Stimulated activated naive CD8-positive, alpha-beta T cell treated with anti-CD3 and anti-CD28 coated beads, Interleukin-15, amount 100 ng/mL, for 72 hours (primary cell): ENCODE measurements at places on chromosomes 3 and 15.

- peak; percentile 87 for DNase-seq
Measured at GRCh38 chr15:90869601-90870353, 1.4 kb downstream of the FURIN start.

- DNase-seq, result no peak
Measured at GRCh38 chr3:129558772-129559564, 16.0 kb downstream of the H1-8 start.

- no peak for DNase-seq
Measured at GRCh38 chr3:128320551-128321340, 145.9 kb downstream of the DNAJB8 start.

DNA sequence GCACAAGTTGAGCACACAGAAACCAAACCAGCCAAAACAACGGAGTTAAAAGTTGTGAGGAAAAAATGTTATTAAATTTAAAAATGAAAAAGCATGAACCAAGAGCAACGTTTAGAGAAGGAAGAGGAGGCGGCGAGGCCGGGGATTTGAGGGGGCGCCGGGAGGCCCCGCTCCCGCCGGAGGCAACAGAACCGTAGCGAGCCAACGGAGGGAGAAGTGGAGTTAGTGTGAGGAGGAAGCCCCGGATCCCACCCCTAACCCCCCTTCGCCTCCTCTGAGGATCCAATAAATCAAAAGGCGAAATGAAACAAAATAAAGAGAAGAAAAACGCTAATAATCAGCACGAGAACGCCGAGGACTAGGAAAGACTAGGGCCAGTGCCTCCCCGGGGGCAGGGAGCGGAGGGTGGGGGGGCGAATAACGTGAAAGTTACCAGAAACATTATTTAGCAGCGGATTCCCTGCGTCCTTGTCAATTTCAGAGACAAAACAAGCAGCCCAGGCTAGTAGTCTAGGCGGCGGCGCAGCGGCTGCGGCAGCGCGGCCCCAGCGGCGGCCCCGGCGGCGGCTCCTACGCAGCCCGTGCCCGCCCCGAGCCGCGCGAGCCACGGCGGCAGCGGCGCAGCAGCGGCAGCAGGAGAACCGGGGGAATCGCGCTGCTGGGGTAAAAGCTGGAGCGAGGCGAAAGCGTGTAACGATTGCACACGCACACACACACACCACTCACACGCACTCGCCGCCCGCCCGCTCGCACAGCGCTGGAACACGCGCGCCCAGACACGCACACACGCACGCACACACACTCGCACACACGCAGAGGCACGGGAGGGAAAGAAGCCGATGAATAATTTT, 1.7 kb downstream of the MEIS2 start:
- DNase-seq, result no peak

DNA sequence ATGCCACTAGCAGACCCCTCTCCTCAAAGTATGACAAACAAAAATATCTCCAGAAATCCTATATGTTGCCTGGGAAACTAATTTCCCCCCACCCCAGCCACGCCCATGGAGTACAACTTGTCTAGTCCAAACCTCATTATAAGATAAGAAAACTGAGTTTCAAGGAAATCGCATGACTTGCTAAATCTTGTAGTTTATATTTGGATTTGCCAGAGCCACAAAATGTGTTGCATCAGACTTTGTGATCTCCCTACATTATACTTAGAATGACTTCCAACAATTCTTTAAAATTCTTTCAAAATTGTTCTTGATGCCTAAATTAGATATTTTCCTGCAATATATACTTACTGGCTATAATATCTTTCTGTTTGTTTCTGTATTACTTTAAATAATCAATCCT, 1034.4 kb downstream of the IGSF11 start:
- DNase-seq, result no peak

GRCh38 chr3:58117561-58118181, 93.1 kb downstream of the DNASE1L3 start:
- no peak for DNase-seq

DNA sequence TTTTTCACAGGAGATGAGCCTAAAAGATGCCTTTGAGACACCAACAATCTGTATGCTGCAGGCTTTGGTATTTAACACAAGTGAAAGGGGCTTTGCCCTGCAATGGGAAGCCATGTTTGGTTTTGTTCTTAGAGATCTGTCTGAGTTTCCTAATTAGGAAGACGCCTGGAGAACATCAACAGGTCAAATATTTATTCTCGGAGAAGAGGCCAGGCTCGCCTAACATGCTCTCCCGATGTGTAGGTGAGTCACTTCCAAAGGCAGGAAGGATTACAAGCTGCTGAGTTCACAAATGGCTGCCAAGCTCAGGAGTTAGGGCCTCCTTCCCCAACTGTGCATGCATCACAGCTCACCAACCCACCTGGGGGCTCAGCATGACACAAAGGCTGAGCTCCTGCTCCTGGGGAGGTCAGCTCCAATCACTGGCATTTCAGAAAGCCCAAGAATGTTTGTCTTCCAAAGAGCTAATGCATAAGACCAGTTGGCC, 119.5 kb upstream of the PRICKLE2 start:
- no peak for DNase-seq

DNA sequence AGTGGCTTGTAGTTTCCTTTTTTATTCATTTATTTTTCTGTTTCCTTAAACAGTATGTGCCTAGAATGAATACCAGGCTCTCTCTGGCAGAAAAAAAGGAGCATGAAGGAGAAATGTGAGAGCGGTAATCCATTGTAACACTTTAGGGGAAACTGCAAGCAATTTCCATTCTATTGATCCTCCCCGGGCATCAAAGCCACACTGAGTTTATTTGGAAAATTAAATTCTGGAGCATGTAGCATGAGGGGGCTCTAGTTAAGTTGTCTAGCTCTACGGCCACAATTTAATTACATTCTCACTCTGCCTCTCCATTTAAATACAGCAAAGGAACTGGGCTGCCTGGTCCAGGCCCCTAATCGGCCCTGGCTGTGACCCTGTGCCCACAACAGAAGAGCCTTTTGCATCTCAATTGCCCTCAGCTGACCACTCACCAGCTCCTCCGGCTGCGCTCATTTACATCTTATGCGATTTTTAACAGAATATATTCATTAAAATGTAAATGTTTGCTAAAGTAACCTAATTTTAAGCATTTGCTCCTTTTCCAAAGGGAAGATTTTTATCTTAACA, 72.9 kb downstream of the MEGF11 start:
- DNase-seq, result no peak

GRCh38 chr3:53464424-53464823, 30.0 kb upstream of the CACNA1D start:
- no peak for DNase-seq

GRCh38 chr3:120148187-120148949, 54.1 kb upstream of the GSK3B start:
- no peak for DNase-seq

GRCh38 chr3:152857082-152857481, 22.2 kb downstream of the P2RY1 start:
- DNase-seq, result no peak

DNA sequence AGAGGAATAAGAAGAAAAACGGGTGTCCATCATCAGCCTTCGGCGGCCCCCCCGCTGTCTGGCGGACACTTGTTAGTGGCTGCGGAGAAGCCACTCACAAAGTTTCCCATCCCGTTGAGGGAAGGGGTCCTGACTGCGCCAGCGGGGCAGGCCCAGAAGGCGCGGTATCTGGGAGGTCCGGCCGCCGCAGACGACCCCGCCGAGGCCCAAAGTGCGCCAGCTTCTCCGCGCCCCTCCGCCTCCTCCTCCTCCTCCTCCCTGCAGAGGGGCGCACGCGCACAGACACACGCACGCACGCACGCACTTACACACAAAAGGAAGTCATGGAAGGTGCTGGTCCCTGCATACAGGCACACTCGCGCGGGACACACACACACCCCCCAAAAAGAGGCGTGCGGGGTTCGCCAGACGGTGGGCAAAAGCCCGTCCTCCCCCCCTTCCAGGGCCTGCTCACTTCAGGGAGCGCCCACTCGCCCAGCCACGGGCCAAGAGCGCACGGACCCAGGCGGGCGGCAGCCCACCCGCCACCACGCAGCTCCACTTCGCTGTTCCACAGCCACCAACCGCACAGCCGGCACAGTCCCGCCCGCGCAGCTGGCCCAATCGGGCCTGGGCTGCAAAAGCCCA, 18.0 kb downstream of the ZNF148 start:
- DNase-seq, result peak; percentile 48

DNA sequence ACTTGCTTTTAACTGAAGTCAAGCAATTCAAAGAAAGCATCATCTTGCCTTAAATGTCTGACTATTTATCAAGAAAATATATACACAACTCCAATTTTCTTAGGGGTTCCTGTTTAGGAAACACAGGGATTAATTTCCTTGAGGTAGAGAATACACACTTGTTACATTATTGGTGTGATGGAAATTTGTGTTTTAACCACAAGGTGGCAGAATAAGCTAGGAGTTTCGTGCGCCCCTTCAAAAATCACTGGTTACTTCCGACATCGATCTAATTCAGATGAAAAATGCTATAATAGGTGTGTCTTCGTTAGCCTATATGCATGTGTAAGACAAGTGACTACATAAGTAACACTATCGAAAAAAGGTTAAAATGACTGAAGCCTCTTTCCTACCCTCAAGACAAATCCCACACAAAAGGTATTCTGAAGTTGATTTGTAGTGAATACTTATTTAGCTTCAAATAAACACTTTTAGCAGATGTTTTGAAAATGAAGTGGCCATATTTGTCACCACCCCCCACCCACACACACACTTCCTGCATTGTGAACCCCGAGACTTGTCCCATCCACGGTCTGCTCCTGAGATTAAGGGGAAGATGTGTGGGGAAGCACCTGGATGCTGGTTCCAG, 246.5 kb downstream of the ROBO1 start:
- no peak for DNase-seq

DNA sequence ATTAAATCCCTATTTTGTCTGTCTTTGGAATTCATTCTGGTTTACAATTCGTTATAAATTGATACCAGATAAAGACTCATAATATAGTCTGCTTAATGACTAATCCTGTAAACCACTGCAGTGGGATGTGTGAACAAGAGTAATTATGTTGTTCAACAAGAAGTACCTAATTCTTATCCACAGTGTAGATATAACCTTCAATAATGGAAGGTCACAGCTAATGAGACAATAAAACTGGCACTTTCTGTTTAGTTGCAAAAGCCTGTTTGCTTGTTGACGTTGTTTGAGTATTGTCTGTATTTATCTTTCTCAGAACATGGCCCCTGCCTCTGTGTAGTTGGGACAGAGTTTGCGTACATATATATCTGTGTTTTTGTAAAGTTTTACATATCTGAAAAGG, 26.7 kb downstream of the PIAS1 start:
- no peak for DNase-seq

GRCh38 chr3:195196266-195196665, 74.7 kb downstream of the XXYLT1 start:
- DNase-seq, result no peak

- no peak for DNase-seq
Measured at GRCh38 chr3:48625600-48625999, 4.0 kb upstream of the TMEM89 start.

- no peak for DNase-seq
Measured at GRCh38 chr3:29100292-29100691, 180.6 kb upstream of the RBMS3 start.

DNA sequence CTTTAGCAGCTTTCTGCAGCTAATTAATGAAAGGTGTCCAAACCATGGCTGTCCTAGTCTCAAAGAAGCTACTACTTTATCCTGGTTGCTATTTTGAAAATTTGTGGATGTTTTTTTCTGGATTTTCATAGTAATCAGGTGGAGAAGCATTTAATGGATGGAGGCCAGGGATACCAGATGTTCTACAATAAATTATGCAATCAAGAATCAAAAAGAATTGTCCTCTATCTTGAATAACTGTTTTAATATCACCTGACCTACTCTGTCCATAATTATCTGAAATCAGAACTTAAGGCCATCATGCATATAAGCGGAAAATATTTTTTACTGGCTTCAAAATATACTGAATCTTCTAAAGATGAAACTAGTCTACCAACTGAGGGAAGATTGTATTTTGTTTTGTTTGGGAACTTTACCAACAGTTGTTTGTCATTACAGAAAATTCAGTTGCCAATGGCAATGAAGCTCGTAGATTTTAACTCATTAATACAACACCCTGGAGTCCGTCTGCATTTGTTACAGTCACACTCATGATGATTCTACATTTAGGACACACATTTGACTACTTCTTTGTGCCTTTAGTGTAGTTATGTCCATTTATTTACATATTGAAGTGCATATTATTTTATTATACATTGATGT, 762.3 kb upstream of the GRM7 start:
- DNase-seq, result no peak

GRCh38 chr15:64807751-64808222, 17.7 kb downstream of the PIF1 start:
- no peak for DNase-seq

- no peak for DNase-seq
Measured at GRCh38 chr3:155908086-155908485, 37.6 kb downstream of the GMPS start.

DNA sequence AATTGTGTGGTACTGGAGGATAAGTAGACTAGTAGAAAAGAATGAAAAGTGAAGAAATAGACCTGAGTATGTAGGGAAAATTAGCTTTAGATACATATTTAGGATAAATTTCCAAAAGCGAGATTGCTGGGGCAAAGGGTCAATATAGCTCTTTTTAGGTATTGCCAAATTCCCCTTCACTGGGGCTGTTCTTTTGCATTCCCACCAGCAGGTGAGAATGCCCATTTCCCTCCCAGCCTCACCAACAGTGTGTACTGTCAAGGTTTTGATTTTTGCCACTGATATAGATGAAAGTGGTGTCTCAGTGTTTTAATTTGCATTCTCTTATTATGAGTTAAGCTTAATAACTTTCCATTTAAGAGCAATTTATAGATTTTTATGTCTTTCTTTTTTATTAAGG, 35.7 kb upstream of the BHLHE40 start:
- no peak for DNase-seq

GRCh38 chr3:47536967-47537366, 23.5 kb upstream of the ELP6 start:
- no peak for DNase-seq

- DNase-seq, result no peak
Measured at GRCh38 chr3:156518726-156519125, 36.2 kb downstream of the SSR3 start.

- no peak for DNase-seq
Measured at GRCh38 chr15:70475407-70475781, 288.0 kb downstream of the UACA start.

- DNase-seq, result peak; percentile 65
Measured at GRCh38 chr3:184361532-184361931, at the start of the genes CLCN2 and POLR2H. Gene CLCN2, minus strand, starts transcription at chr3:184361605. Its CDS starts 126 bp downstream, at chr3:184361479. Gene POLR2H, plus strand, starts transcription at chr3:184361710. Its CDS starts 1,783 bp downstream, at chr3:184363493.

- DNase-seq, result no peak
Measured at GRCh38 chr3:173932624-173933023, 535.1 kb downstream of the NLGN1 start.

DNA sequence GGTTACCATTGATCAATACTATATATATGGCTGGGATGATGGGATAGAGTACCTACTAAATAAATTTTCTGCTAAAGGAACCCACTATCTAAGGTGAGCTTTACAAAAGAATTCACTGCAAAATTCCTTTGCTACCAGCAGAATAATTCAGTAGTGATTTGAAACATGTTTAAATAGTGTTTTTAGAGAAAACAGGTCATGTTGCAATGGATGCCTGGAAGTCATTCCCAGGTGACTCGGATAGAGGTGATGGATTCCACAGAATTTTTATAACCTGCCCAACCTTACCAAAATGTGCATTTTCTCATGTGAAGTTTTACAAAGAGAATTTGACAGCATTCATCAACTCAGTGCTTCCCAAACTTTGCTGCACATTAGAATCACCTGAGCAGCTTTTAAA, 53.2 kb downstream of the CEP152 start:
- DNase-seq, result no peak

GRCh38 chr15:100595964-100596363, 6.0 kb downstream of the LINS1 start:
- no peak for DNase-seq

GRCh38 chr3:9946112-9947024, 5.8 kb downstream of the PRRT3 start:
- DNase-seq, result peak; percentile 86

- DNase-seq, result no peak
Measured at GRCh38 chr3:8283193-8283592, 218.4 kb upstream of the LMCD1 start.
